ENCODE measurements at places on chromosomes 4 and X.
A peak's percentile ranks its signal among the peaks of the same experiment; 100 is the strongest.

DNA sequence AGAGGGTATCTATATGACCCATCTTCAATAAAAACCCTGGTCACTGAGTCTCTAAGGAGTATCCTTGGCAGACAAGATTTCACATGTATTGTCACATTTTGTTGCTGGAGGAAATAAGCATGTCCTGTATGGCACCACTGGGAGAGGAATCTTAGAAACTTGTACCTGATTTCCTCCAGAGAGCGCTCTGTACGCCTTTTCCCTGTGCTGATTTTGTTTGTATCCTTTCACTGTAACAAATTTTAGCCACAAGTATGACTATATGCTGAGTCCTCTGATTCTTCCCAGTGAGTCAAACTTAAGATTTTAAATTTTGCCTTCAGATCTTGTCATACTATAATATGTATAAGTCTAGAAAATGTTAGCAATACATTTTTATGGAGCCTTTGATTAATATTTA lies 102.8 kb downstream of the ITIH6 start:
- peak; percentile 45 for DNase-seq

DNA sequence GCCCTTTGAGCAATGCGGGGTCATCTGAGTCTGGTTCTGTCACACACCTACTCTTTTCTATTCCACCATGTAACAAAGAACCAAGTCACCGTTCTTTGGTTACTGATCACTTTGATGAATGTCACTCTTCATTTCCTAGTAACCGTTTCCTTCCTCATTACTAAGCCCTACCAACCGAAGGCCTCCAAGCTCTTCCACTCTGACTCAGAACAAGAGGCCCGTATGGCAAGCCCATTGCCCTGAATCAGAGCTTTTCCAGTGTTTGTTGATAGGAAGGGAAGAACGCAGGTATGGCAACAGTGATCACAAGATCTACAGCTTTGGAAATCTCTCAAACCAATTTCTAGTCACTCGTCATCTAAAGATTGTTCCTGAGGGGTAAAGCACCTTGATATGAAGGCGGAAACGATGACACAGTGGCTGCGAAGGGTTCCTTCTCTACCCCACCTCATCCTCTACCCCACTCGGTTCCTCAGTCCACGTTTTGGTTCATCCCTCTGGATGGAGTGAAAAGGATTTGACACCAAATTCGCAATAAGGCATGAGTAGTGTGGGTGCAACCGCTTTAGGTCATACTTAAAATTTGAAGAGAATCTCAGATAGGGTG lies 28.0 kb upstream of the CD40LG start:
- DNase-seq: no peak

DNA sequence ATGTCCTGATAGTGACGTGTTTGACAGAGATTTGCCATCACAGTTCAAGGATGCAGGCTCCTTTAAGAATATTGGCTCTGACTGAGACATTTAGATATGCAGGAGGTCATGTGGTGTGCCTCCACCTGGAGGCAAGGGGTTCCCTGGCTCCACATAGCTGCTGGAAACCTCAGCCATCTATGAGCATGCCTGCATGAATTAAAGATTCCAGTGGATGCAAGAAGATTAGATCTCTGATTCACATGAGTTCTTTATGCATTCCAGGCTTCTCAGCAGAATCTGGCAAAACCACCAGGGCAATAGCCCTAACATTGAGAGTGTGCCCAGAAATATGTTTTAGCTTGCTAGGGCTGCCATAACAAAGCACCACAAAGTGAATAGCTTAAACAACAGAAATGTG lies 298.5 kb upstream of the AADAT start:
- no peak for DNase-seq

DNA sequence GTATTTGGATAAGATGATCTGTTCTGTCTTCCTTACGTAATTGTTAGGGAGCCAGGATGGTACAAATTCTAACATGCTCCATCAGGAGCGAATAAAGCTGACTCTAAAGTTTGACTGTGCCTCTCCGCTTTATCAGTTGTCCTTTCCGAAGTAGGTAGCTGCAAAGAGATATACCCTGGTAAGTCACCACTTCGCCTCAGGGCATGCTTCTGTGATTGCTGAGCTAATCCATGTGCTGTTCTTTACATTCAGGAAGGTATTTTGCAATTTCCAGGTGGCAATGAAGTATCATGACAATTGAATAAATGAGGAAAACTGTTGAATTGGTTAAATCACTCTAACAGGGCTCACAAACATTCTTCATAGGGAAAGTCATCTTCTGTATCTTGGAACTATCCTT lies 38.9 kb downstream of the KIT start:
- DNase-seq: no peak

GRCh38 chrX:42117318-42117717 lies 194.0 kb upstream of the CASK start:
- no peak for DNase-seq

DNA sequence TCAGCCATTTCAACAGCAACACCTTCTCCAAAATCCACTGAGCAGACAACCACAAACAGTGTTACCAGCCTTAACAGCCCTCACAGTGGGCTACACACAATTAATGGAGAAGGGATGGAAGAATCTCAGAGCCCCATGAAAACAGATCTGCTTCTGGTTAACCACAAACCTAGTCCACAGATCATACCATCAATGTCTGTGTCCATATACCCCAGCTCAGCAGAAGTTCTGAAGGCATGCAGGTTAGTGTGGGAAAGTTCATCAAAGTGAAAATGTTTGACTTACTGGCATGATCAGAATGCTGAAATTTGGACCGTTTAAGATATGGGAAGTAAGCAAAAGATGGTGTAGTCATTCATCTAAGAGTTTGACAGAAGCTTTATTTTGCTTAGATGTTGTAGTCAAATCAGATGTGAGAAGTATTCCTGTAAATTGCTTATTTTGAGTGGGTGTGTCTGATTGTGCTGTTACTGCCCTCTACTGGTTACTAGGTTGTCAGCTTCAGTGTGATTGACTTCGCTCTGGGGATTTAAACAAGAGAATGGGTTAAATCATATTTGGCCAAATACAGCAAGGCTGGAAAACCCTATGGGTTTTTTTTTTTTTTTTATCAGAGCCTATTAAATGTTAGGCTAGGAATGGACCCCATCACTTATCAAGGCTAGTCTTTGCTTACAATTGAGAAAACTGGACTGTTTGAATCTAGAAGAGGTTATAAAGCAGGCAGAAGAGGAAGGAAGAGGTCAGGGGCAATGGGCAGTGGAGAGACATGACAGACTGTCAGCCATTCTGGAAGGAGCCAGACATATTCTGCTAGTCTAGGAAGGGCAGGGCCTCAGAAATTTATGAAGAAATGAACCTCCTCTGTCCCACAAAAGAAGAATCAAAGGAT lies 130.3 kb downstream of the DIPK2B start:
- DNase-seq: peak; percentile 77

DNA sequence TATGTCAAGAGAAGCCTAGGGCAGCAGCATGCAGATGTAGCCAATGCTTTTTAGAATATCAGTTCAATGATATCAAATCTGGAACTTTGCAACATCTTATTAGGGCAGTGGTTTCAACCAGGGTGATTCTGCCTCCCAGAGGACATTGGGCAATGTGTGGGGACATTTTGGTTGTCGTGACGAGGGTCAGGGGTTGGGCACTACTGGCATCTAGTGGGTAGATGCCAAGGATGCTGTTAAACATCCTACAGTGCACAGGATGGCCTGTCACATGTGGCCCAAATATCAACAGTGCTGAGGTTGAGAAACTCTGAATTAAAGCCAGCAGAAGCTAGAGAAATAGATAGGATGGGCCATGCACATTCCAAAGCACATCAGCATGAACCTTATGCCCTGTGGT lies 152.3 kb downstream of the AMELX start:
- no peak for DNase-seq

- no peak for DNase-seq
Observed at GRCh38 chrX:153623310-153624029, 23.5 kb upstream of the DUSP9 start.

- DNase-seq: no peak
Observed at GRCh38 chr4:39514888-39515401, 12.3 kb downstream of the UGDH start.

- peak; percentile 9 for DNase-seq
Observed at GRCh38 chr4:52714597-52715254, 36.5 kb downstream of the ERVMER34-1 start.

DNA sequence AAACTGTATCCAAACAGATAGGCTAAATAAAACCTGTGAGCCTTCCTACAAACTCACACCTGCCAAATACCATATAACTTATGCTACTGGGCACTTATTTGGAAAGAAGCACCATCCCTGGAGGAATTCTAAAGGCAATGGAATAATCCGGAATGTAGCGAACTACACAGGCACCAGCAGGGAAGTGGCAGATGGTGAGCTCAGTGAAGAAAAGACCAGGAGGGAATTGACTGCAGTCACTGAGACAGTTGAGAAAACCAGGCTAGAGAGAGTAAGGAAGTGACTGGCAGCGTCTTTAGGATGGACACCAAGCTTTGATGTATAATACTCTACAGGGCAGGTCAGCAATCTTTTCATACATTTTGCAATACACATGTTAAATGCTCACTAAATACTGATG lies 16.3 kb downstream of the NDNF start:
- DNase-seq: no peak

- no peak for DNase-seq
Observed at GRCh38 chr4:138404251-138404650, 162.1 kb upstream of the SLC7A11 start.

DNA sequence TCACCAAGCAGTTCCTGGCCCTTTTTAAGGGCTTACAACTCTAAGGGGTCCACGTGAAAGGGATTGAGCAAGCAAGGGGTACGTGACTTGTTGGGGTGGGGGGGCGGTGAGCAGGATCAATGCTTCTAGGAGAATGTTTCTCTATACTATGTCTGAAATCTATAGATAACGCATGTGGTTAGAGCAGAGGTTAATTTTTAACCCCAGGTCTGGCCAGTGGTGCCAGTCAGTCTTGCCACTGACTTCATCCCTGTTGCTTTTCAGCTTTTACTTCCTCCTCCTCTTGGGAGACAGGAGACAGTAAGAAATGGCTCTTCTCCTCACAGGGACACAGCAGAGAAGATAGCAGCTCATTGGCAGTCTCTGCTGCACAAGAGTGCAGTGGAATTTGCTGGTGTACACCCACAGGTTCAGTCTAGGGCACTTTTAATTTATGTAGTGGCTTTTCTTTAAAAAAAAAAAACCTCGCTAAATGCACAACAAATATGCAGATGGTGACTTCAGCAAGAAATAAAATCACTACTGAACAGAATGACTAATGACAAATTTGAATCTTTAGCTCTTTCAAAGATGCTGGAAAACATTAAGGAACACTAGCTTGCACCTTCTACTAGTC lies 190.5 kb downstream of the CCNG2 start:
- no peak for DNase-seq

All from fibroblast of the aortic adventitia (primary cell).